ENCODE measurements at places on chromosomes 1 and 21. TPM values are rescaled to one million over a fixed set of nuclear protein-coding genes. Genes with fewer than 3 reads are reported as not detected.

DNA sequence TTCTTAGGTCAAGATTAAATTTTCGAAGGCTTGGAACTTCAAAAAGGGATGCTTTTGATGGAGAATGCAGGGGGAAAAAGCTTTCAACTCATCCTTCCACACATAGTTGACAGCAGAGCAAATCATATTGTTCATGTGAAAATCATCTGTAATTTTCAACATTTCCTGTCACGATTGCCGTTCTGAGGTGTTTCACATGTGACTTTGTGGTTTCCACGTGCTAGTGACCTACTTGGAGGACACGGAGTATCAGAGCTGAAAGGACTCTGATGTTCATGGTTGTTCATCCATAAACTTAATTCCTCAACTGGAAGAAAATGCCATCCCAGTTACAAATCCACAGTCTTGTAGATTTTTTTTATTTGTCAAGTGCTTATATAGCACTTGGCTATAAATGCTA, 79.1 kb downstream of the ZP4 start:
- H3K27me3 ChIP-seq, result no peaks in the 10 kb centered on the region
- no peaks in the 10 kb centered on the region for H3K4me1 ChIP-seq
- peaks cover 6% of the 10 kb centered on the region for H3K36me3 ChIP-seq
- H3K4me3 ChIP-seq, result no peak overlapping the region
- DNase-seq, result no peak
- no peak overlapping the region for H3K27ac ChIP-seq

DNA sequence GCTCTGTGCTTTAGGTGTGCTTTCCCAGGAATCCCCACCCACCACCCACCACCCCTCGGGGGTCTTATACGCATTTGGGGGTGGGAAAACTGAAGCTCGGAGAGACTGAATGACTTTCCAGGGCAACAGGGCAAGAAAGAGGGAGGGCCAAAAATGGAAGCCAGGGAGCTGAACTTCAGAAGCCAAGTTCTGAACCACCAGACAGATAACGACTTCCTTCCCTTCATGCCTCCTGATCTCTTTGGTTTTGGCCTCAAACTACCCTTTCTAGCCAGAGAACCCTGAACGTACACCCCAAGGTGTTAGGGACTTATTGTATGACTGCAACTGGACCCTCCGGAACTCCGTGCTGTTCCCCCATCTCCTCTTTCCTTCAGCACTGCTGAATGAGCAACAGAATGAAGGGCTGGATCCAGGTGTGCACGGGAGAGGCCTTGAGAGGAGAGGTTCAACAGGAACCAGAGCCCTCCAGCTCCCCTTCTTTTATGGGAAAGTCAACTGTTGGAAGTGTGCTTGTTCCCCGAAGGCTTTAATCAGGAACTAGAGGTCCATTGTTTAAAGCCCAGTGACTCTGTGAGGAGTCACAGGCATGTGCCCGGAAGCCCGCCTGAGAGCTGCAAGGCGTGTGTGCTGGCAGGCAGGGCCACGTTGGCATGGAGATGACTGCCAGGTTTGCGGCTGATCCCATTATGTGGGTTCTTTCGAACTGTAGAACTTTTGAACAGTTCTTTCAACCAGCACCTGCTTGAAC, 3.1 kb downstream of the BACE2 start:
- no peaks in the 10 kb centered on the region for H3K27me3 ChIP-seq
- DNase-seq, result peak; percentile 75
- peak overlapping the region; percentile 18 for H3K27ac ChIP-seq
- H3K36me3 ChIP-seq, result no peaks in the 10 kb centered on the region
- H3K4me3 ChIP-seq, result no peak overlapping the region

DNA sequence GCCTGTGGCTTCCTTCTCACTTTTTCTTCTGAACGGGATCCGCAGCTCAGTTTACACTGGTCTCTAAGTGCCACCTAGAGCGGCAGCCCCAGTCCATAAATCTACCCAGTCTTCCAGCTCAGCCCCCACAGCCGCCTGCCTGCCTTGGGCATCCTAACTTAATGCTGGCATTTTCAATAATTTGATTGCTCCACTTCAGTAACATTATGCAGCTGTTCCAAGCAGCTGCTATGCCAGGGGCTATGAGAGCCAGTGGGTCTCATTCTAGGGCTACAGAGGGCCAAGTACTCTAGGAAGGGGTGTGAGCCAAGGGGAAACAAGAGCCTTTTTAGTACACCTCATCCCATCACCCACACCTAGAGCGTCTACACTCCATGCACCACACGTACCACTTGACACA, 48.4 kb upstream of the COA6 start:
- peaks cover 4% of the 10 kb centered on the region for H3K4me1 ChIP-seq
- no peak overlapping the region for H3K27ac ChIP-seq
- H3K36me3 ChIP-seq, result no peaks in the 10 kb centered on the region
- H3K27me3 ChIP-seq, result no peaks in the 10 kb centered on the region
- H3K4me3 ChIP-seq, result no peak overlapping the region

DNA sequence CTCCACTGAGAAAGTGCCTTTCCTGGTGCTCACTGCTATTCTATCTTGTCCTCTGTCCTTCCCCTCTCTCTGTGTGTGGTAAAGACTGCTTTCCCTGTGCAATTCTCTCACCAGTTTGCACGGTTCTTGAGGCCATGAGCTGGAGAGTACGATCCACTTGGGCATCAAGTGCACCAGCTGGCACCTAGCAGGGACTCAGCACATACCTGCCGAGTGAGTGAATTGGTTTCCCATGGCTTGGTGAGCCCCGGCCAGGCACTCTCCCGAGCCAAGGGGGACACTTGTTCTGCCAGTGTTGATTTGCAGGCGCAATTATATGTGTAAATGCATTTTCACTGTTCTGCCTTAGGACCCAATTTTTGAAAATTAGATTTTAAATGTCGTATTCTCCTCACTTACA, 313.5 kb downstream of the DISC1 start:
- no peak overlapping the region for H3K27ac ChIP-seq
- no peaks in the 10 kb centered on the region for H3K27me3 ChIP-seq
- no peak for DNase-seq
- H3K4me1 ChIP-seq, result peaks cover 9% of the 10 kb centered on the region
- no peaks in the 10 kb centered on the region for H3K36me3 ChIP-seq

DNA sequence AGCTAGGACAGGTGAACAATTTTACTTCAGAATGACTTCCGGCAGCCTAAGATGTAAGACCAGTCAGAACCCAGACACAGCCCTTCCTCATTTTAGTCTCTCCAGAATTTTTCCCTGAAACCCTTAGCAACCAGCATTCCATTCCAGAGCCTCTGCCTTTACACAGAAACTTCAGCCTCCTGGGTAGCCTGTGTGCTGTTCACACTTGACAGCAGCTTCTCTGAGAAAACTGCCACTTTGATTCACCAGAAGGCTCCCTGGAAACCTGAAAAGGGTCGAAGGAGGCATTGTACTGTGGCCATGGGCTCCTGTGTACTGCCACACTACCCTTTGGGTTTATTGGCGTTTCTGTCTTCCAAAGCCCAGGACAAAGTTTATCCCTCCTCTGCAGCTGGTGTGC, 17.4 kb downstream of the HYI start:
- peak overlapping the region; percentile 48 for H3K27ac ChIP-seq
- peaks cover 6% of the 10 kb centered on the region for H3K4me1 ChIP-seq
- H3K4me3 ChIP-seq, result no peak overlapping the region
- peaks cover 83% of the 10 kb centered on the region for H3K36me3 ChIP-seq
- no peaks in the 10 kb centered on the region for H3K27me3 ChIP-seq

- DNase-seq, result no peak
- H3K27me3 ChIP-seq, result no peaks in the 10 kb centered on the region
- no peak overlapping the region for H3K27ac ChIP-seq
Observed at GRCh38 chr1:52263153-52263910, 102.7 kb downstream of the CC2D1B start.

GRCh38 chr21:14901482-14901958, 163.3 kb downstream of the NRIP1 start:
- no peak for DNase-seq
- H3K27me3 ChIP-seq, result no peaks in the 10 kb centered on the region
- no peaks in the 10 kb centered on the region for H3K36me3 ChIP-seq
- no peak overlapping the region for H3K27ac ChIP-seq
- H3K4me3 ChIP-seq, result no peak overlapping the region

DNA sequence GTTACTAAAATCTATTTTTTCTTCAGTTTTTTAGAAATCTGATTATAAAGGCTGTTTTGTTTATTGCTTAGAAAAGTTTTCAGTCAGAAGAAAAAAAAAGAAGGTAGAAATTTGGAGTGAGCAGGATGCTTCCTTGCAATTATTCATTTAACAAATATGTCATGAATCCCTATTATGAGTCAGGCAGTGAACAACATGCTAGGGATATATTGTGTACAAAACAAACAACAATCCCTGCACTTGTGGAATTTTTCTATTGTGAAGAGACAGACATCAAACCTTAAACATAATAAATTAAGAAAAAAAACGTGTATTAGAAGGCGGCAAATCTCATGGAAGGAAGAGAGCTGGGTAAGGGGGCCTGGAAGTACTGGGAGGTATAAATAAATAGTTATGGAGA, 664.1 kb upstream of the CAMK1G start:
- H3K36me3 ChIP-seq, result no peaks in the 10 kb centered on the region
- no peak for DNase-seq
- no peak overlapping the region for H3K4me3 ChIP-seq
- H3K27me3 ChIP-seq, result no peaks in the 10 kb centered on the region
- no peaks in the 10 kb centered on the region for H3K4me1 ChIP-seq

DNA sequence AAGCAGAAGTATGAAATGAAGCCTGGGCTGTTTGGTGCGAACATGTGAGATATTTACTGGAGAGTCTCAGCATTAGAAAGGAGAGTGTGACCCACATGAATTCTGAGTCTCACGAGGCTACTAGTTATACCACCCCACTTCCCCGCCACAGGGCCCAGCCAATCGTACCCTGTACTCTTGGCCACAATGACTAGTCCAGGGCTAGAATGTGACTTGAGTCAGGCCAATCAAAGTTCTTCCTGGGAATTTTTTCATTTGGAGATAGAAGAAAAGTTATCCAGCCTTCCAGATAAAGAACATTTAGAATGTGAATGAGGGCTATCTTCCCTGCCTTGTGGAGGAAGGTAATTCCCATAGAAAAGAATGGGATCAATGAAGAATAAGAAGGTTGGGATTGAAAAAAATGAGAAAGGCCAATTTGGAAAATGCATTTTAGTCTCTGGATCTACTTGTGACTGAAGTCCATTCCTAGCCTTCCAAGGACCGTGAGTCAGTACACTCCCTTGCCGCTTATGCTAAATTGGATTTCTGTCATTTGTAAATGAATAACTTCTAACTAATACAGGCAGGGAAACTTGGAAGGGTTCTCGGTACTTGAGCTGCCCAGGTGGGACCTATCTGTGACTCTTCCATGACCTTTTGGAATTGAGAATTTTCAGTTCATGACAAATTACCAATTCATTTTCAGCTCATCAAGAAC, 12.3 kb upstream of the RIMKLA start:
- H3K36me3 ChIP-seq, result no peaks in the 10 kb centered on the region
- H3K4me3 ChIP-seq, result no peak overlapping the region
- no peak for DNase-seq
- H3K27ac ChIP-seq, result peak overlapping the region; percentile 30
- H3K4me1 ChIP-seq, result no peaks in the 10 kb centered on the region
- peaks cover 4% of the 10 kb centered on the region for H3K27me3 ChIP-seq

DNA sequence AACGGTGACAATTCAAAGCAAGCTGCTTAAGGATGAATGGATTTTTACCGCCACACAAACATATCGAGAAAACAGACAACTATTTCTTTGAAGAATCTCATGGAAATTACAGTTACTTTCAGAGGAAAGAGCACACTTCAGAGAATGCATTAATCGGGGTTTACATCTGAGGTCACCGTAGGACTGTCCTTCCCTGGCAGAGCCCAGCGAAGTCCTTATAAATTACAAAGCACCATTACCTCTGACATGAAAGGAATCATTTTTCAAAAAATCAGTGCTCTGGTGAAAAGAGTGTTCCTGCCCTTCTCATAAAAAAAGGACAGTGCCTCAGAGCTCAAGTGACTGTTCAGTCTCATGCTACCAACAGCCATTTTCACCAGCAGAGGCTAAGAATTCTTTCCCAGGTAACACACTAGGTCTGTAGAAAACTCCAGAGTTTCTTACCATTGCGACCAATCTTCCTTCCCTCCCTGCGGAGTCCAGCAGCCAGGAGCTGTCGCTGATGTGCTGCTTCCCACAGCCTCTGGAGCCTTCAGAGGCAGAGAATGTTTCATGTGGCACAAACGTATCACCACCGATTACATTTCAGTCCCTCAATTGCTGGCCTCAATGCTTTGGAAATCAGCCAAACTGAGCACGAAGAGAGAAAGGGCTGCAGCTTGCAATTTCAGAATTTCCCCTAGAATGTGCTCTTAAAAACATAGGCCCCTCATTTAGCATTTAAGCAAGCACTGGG, 75.4 kb downstream of the PLD5 start:
- DNase-seq, result no peak
- no peak overlapping the region for H3K4me3 ChIP-seq
- H3K27me3 ChIP-seq, result peaks cover 9% of the 10 kb centered on the region
- H3K36me3 ChIP-seq, result no peaks in the 10 kb centered on the region

DNA sequence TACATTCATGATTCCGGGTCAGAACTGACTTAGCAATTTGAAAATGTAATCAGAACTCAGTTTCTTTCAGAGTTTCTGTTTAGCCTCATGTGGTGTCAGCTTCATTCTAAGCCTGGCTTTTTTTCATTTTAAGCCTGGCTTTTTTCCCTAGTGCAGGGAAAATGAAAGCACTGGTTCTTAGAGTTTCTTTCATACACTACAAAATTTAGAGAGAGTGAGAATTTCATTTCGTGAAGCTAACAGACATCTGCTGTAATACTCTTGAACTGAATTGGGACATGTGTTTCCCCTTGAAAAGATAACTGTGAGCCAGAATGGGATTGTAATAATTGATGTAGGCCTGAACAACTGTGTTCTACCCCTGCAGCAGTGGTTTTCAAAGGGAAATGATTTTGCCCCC, 95.3 kb upstream of the KIAA0040 start:
- DNase-seq, result no peak
- no peak overlapping the region for H3K4me3 ChIP-seq
- no peak overlapping the region for H3K27ac ChIP-seq
- H3K27me3 ChIP-seq, result no peaks in the 10 kb centered on the region
- no peaks in the 10 kb centered on the region for H3K4me1 ChIP-seq

DNA sequence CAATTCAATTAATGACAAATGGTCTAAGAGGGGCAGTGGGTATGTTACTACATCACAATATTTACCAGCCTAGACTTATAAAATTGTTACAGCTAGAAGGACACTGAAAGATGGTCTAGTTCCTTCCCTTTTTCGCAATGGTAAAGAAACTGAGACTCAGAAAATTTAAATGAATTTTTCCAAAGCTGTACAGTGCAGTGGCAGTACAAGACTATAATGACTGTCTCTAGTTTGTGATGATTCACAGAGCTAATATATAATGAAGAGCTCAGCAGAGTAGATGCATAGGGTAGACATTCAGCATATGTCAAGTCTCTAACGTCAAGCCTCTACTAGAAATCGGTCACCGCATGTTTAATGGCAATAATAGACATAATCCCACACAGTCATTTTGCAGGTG, 4.6 kb downstream of the PLPP3 start:
- H3K27me3 ChIP-seq, result no peaks in the 10 kb centered on the region
- H3K27ac ChIP-seq, result no peak overlapping the region
- peaks cover 19% of the 10 kb centered on the region for H3K4me1 ChIP-seq
- no peak for DNase-seq
- peak overlapping the region; percentile 83 for H3K4me3 ChIP-seq
- no peaks in the 10 kb centered on the region for H3K36me3 ChIP-seq

Gene CFAP107
- not detected for total RNA-seq

Gene KIF21B
- total RNA-seq, result 5.7 TPM

Gene ELAVL4
- total RNA-seq, result 0.12 TPM

Data from upper lobe of right lung (tissue), 1 donor.